ENCODE measurements at places on chromosomes 12 and 14. TPM values are rescaled to one million over a fixed set of nuclear protein-coding genes. Genes with fewer than 3 reads are reported as not detected.

Gene CLEC2B
- 6.7 TPM for total RNA-seq

Gene FOXM1
- 0.24 TPM for total RNA-seq

Gene SAMD15
- total RNA-seq, result 0.11 TPM

Gene PTCSC3
- not detected for total RNA-seq

Gene CINP
- total RNA-seq, result 24.5 TPM

Gene TMEM179
- total RNA-seq, result 0.89 TPM

Gene C12orf57
- total RNA-seq, result 162 TPM

DNA sequence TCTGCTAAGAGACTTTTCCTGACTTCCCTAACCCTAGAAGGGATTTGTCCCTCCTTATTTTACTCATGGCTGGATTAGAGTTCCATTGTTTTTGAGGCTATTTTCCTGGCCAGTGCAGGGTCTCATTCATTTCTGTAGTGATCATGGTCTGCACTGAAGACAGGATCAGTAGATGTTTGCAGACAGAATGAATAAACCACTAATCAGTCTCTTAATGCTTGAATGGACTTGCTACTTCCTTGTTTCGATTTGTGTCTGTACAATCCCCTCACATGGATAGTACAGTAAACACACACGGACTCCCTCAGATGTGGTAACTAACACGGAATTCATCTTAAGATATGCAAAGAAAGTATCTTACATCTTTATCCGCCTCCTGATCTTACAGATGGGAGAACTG lies 102.6 kb upstream of the PRB2 start:
- DNase-seq, result no peak

GRCh38 chr12:21183721-21184275 lies 52.8 kb downstream of the SLCO1B1 start:
- no peak for DNase-seq

- no peak for DNase-seq
Observed at GRCh38 chr12:92123780-92124688, 21.6 kb downstream of the BTG1 start.

- no peak for DNase-seq
Observed at GRCh38 chr12:41286426-41286825, 98.3 kb downstream of the PDZRN4 start.

- DNase-seq, result no peak
Observed at GRCh38 chr12:82862069-82862841, 175.5 kb downstream of the TMTC2 start.

- DNase-seq, result no peak
Observed at GRCh38 chr12:88468581-88468980, 111.7 kb downstream of the KITLG start.

GRCh38 chr12:91460469-91460868 lies 277.9 kb upstream of the DCN start:
- DNase-seq, result no peak

- DNase-seq, result no peak
Observed at GRCh38 chr12:105482951-105483350, 152.5 kb downstream of the C12orf75 start.

- DNase-seq, result peak; percentile 91
Observed at GRCh38 chr12:29783773-29784666, at the start of gene TMTC1. Gene TMTC1 (minus strand): TSS chr12:29783942. CDS start chr12:29783751, 191 bp downstream.

- DNase-seq, result no peak
Observed at GRCh38 chr12:46207644-46208043, 61.2 kb downstream of the SLC38A1 start.

DNA sequence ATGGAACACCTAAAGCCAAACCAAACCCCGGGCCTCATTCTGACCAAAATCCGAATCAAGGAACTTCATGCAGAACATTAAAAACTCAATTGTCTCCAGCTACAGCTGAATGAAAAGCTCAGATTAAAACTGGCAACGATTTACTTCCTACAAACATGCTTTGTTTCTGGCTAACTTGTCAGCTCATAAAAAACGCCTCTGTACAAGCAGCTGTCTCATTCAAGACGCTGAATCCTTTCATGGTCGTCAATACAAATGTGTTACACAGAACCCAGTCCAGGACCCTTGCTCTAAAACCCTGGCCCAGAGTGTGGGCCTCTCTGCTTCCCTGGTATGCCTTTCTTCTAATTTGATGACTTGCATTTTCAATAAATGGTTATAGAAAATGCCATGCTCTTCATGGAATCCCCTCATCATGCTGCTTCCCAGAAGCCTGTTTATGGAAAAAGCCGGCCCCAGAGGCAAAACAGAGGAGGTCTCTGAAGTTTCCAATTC lies 183.1 kb downstream of the PHLDA1 start:
- no peak for DNase-seq

- no peak for DNase-seq
Observed at GRCh38 chr12:112328456-112329124, 53.6 kb downstream of the HECTD4 start.

DNA sequence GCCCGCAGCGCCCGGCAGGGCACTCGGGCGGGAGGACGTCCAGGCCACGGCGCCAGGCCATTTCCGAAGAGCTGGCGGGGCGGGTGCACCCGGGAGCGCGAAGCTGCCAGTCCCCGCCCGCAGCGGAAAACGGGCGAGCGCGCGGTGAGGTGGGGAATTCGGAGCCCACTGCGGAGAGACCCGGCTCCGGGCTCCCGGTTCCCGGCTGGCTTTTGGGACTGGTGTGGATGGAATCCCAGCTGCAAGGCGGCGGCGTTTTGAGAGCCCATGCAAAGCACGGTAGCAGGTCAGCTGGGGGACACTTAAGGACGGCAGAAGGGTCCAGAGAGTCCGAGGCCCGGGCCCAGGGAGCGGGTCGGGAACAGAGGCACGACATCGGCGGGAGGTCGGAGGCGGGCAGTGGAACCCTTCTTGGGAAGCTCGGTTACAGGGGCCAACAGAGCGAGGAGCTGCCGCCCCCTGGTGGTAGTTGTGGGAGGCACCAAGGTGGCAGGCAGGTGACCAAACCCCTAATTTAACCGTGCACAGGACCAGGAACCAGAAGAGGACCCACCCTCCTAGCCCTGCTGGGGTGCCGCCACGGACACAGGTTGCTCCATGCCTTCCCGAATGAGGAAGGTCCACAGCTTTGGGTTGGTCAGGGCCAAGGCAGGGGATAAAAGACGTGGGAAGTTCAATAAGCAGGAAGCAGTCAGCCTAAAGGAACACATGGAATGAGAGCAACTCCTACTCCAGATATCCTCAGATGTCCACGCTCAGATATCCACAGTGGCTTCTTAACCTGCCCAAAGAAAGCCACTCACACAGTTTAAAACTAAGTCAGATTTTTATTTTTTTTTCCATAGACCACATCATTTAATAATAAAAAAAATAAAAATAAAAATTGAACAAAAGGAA lies 685 bp upstream of the CDH24 start:
- DNase-seq, result peak; percentile 93

DNA sequence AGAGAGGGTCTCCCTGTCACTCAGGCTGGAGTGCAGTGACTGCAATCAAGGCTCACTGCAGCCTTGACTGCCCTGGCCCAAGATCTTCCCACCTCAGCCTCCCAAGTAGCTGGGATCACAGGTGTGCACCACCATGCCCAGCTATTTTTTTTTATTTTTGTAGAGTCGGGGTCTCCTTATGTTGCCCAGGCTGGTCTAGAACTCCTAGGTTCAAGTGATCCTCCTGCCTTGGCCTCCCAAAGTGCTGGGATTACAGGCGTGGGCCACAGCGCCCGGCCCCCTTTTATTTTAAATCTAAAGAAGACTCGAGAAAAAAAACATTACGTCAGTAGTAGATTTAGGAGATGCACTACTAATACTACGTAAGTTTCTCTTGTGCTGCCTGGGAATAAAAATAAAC lies 14.3 kb downstream of the FOS start:
- no peak for DNase-seq

- DNase-seq, result peak; percentile 83
Observed at GRCh38 chr12:25958428-25959070, at the start of gene RASSF8. Gene RASSF8 (plus strand): TSS chr12:25958682. CDS start chr12:26055344, 96,662 bp downstream.

- no peak for DNase-seq
Observed at GRCh38 chr12:104219361-104219892, 3.8 kb downstream of the TXNRD1 start.

- no peak for DNase-seq
Observed at GRCh38 chr12:44127966-44128710, 292.3 kb downstream of the TMEM117 start.

- DNase-seq, result no peak
Observed at GRCh38 chr12:128606538-128606937, 217.2 kb downstream of the SLC15A4 start.

DNA sequence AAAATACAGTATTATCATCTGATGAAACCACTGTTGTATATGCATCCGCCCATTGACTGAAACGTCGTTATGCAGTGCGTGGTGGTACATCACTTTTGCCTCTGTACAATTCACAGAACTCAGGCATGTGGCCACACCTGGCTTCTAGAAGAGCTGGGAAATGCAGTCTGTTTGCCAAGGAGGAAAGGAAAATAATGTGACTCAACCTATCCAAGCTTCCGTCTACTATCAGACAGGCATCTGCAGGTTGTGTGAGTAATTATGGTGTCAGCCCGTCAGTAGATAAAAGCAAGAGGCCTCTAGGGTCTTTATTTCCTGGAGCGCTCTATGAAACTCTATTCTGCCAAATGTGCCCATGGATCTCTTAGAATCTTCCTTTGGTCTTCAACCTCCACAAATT lies 111.6 kb downstream of the BBS10 start:
- DNase-seq, result no peak

- no peak for DNase-seq
Observed at GRCh38 chr12:54421879-54422250, 2.8 kb upstream of the ITGA5 start.

Measured in cardiac septum (tissue), 1 donor.